GOT3 (cell line): ENCODE measurements at places on chromosomes 1 and 21.

DNA sequence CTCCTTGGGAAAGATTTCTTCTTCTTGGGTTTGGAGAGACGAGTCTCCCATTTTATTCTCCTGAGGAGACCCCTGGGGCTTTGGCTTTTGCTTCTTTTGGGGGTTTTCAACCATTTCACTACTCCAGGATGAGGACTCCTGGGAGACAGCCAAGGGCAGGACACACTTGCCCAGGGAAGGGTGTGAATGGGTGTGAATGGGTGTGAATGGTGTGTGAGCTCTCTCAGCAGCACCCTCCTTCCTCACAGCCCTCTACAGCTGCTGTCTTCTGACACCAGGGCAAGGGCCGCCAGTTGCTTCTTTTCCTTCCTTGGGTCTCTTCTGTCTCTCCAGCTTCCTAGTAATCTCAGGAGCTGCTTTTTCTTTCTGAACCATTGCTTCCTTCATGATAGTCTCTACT lies 24.2 kb downstream of the KIF17 start:
- no peak for DNase-seq

DNA sequence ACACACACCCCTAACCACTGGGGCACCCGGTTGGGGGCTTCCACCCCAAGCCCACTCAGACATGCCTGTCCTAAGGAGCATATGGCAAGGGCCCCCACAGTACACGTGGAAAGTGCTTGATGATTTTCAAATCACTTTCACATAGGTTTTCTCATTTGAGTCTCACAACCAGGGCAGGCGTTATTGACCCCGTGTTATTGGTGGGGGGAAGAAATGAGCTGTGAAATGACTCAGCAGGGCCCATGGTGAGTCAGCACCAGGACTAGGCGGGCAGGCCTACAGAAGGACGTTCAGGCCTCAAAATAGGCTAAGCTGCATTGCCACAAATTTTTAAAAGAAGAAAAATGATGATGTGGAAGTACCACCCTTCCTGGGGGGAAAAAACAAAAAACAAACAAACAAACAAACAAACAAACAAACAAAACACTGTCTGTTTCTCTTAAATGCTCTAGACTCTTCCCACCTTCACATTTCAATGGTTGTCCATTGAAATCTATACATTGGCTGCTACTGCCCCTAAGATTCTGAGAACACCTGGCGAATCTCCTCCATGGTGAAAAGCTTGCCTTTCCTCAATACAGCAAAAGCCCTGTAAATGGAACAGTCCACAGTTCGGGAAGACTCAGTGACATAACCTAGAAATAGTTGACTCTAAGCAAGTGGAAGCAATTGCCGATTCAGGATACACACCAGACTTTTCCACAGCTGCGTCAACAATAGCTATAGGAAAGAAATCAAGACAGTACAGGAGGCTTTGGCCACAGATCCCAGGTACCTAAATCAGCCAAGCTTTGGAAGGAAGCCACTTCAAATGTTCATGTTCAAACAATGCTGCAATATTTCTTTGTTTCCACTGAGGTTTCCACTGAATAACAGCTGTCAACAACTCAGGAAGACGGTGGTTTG lies 234.7 kb downstream of the TOMM20 start:
- no peak for DNase-seq

GRCh38 chr1:27602462-27603308 lies 1.3 kb downstream of the AHDC1 start:
- DNase-seq, result no peak

GRCh38 chr1:219506473-219506899 lies 106.4 kb downstream of the ZC3H11B start:
- DNase-seq, result no peak

DNA sequence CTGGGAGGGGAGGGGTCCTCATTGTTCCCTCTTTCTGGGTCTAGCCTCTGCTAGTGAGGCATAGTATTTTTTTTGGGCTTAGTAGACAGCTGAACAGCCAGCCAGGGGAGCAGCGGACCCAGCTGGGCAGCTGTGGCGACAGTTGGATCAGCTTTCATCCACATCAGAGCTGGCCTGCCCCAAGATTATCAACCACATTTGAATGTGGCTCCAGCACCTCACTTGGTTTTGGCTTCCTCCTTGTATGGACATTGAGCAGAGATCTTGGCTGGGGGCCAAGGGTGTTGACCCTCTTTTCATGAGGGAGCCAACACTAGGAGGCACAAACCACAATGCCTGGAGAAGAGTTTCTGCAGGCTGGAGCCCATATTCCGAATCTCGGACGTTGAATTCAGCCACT lies 25.0 kb downstream of the WNT4 start:
- no peak for DNase-seq

- DNase-seq, result no peak
Observed at GRCh38 chr1:29832936-29833335, 596.6 kb downstream of the PTPRU start.

DNA sequence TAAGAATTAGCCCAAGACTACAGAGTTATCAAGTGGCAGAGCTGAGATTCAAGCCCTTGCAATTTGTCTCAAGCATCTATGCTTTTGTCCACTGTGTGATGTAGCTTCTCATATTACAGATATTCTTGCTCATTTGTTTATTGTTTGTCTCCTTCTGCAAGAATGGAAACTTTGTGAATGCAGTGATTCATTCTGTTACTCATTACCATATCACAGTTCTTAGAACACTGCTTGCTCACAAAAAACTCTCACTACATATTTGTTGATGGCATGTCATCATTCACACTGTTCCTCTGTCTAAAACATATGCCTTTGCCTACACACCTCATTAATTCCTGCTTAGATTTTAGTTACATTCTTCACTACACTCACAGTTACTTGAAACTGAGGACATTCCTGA lies 1198.9 kb downstream of the PLA2G4A start:
- no peak for DNase-seq

GRCh38 chr1:239819756-239820250 lies 271.9 kb upstream of the FMN2 start:
- DNase-seq, result no peak

DNA sequence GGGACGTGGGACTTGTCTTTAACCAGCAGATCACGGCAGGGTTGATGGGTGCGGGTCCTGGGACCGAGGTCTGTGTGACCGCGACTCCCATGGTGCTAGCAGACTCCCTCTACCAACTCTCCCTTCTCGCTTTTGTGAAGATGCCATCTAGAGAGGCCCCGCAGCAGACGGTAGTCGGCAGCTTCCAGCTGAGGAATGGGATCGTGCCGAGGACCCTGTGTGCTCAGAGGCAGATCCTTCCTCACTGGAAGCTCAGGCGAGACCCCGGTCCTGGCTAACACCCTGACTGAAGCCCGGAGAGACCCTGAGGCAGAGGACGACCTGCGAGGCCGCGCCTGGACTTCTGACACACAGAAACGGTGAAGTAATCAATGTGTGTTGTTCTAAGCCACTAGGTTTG lies 12.5 kb upstream of the SPATC1L start:
- DNase-seq, result no peak

- DNase-seq, result no peak
Observed at GRCh38 chr1:41665962-41666917, 181.8 kb upstream of the EDN2 start.

DNA sequence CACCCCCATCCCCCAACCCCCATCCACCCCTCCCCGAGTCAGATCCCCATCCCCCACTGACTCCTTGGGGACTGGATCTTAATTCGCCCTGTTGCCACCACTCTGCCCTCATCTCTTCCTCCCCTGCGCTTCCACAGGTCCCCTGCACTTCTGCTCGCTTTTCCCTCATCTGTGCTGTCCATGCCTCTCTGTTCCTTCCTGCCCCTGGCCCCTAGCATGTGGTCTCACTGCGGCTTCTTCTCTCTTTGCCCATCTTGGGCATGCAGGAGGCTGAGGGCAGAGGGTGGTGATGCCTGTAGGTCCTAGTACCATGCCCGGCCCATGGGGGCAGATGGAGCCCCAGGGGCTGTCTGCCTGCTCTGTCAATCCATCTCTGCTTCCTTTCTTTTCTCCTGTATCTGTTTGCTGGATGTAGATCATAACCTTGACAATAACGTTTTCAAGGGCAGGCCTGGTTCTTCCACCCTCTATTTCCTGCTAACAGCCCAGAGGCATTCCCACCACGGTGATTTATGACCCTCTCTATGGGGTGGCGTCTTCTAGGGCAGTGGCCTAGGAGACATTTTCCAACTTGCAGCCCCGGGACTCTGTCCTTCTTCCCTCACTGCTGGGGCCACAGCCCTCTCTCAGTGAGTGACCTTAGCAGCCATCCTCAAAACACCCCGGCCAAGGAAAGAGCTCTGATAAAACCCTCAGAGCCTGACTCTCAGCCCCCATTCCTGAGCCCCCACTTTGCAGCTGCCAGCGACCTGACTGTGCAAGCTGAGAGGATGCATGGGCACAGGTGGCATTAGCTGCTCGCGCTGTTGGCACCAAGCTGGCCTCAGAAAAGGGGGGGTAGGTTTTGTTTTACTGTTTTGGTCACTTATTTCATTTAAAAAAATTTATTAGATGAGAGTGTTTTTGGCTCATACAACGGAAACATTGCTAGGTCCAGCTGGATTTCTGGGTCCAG lies 33.9 kb downstream of the TMEM51 start:
- DNase-seq, result no peak

DNA sequence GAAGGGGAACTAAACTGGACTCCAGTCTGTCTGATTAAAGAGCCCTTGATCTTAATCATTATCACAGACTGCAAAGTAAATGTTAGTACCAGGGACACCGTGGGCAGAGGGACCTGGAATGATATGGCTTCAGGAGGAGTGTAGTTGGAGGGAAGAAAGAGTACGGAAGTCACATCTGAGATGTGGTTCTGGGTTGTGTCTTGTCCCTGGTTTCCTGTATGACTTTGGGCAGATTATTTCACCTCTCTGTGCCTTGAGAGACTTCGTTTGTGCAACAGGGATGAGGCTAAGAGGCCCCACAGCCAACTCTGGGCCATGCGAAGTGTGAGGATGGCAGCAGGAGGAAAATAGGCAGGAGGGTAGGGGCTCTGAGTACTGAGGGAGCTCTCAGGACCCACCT lies 76.1 kb upstream of the SLC2A1 start:
- DNase-seq, result no peak

- peak; percentile 22 for DNase-seq
Observed at GRCh38 chr21:41817228-41817627, 50.4 kb upstream of the RIPK4 start.

- DNase-seq, result no peak
Observed at GRCh38 chr1:203127666-203128430, at the start of gene ADORA1. Gene ADORA1 (plus strand): TSS chr1:203127726. CDS start chr1:203128842, 1,116 bp downstream.

DNA sequence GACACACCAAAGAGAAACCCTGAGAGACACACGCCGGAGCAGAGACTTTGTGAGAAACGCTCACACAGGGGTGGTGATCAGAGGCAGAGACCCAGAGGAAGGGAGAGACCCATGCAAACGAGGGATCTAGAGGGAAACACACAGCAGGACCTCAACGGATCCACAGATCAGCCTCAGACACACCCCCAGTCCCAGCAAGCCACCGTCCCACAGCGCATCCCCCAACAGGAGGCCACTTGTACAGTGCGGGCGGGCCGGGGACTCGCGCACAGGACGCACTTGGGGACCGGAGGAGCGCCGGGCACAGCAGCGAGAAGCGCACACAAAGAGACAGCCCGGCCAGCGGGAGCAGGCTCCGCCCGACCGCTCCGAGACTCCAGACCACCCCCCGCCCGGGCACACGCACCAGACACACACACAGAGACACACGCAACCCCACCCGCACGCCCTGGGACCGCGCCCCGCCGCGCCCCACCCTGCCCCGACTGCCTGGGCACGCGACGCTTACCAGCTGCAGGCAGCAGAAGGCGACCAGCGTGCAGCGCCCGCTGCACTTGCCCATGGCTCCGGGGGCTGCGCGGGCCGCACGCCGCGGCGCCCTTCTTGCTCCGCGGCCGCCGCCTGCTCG lies 587 bp downstream of the NKAIN1 start:
- DNase-seq, result no peak

- DNase-seq, result no peak
Observed at GRCh38 chr1:87197156-87197555, 131.5 kb upstream of the LMO4 start.

DNA sequence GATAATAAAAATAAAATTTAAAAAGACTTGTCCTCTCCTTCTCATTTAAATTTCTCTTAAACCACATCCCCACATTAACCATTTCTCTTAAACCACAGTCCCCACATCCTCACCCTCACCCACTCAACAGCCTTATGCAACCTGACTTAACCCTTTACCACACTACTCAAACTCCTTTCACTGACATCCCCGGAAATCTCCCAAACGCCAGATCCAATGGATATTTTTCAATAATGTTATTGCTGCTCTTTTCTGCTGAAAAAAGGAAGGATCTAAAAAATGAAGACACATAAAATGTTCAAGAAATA lies 54.2 kb upstream of the EEIG2 start:
- no peak for DNase-seq

- no peak for DNase-seq
Observed at GRCh38 chr1:40712405-40712944, 21.0 kb downstream of the NFYC start.

GRCh38 chr1:63887809-63888208 lies 114.0 kb downstream of the ROR1 start:
- DNase-seq, result no peak

DNA sequence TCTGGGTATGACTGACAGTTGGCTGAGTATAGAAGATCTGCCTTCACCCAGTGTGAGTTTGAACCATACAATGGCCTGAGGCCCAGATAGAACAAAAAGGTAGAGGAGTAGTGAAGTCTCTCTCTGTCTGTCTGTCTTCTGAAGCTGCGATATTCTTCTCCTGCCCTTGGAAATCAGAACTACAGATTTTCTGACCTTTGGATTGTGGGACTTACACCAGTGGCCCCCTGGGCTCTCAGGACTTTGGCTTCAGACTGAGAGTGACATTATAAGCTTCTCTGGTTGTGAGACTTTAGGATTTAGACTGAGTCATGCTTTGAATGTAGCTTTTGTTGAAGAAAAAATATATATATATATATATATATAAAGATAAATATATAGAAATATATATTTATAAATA lies 1235.0 kb upstream of the ADGRL4 start:
- DNase-seq, result no peak

DNA sequence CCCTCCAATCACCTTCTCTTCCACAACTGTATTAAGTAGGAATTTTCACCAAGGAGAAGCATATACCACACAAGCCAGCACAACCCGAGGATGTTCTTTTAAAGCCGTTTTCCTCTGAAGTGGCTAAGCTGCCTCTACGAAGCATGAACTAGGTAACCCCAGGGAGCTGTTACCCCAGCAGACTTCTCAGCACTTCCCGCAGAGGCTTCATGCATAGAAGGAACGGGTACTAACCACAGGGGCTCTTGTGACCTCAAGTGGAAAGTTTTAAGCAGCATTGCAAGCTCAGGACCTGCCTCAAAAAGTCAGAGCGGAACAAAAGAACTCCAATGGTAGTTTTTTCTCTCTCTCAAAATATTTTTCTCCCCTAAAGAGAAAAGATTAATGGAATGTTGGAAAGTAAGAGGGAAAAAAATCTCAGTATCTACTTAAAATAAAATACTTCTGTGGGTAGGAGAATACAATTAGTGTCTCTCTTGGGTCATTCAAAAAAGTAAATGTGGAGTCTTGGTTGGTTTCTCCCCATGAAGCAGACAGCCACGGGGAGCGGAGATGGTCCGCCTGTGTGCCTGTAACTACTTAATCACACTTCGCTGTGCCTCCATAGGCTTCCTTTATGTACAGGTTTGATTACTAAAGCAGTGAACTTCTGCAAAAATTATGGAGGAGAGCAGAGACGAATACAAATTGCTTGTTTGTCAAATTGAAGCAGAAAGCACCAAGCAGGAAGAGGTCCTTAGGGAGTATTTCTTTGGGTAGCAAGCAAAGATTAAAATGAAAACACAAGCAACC lies 40.9 kb downstream of the STX6 start:
- no peak for DNase-seq
